ENCODE measurements at places on chromosomes 6 and 20.

- no peak for DNase-seq
Measured at GRCh38 chr6:164532198-164533044, 777.0 kb downstream of the C6orf118 start.

DNA sequence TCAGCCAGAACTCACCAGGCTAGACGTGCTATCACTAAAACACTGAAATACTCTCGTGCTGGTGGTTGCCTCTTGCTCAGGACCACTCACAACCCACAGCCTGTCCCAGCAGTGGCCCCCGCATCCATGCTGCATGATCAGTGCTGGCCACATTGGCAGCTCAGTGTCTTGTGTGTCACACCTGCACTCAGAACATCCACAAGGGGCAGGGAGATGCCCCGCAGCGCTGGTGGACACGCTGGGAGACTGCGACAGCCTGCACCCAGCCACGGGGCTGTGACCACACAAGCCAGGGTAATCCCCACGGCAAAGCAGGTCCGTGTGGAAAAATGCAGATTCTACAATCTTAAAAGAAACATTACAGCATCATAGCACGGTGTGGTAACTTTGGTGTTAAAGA lies 23.9 kb upstream of the APMAP start:
- DNase-seq = no peak

DNA sequence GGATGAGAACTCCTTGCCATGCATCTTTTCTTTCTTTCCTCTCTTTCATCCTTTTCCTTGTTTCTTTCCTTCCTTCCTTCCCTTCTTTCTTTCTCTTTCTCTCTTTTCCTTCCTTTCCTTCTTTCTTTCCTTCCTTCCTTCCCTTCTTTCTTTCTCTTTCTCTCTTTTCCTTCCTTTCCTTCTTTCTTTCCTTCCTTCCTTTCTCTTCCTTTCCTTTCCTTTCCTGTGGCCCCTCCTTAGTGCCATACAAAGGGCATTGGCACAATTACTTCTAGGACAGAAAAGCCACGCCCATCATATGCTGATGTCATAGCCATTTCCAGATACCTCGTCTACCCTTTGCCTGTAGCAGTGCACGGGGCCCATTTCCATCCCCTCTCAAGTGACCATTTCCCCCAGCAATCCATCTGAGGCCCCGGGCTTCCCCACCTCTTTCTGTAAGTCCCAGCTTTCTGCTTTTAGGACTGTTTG lies 2.2 kb upstream of the CENPB start:
- no peak for DNase-seq

- DNase-seq = no peak
Measured at GRCh38 chr6:34194772-34195171, 41.9 kb upstream of the HMGA1 start.

- DNase-seq = no peak
Measured at GRCh38 chr6:3412779-3413500, 43.9 kb downstream of the SLC22A23 start.

- no peak for DNase-seq
Measured at GRCh38 chr6:157012355-157012754, 235.2 kb downstream of the ARID1B start.
